ENCODE measurements at places on chromosomes 4 and X.
A peak's percentile ranks its signal among the peaks of the same experiment; 100 is the strongest.

- no peak for DNase-seq
Observed at GRCh38 chr4:71648448-71648847, 135.4 kb downstream of the GC start.

DNA sequence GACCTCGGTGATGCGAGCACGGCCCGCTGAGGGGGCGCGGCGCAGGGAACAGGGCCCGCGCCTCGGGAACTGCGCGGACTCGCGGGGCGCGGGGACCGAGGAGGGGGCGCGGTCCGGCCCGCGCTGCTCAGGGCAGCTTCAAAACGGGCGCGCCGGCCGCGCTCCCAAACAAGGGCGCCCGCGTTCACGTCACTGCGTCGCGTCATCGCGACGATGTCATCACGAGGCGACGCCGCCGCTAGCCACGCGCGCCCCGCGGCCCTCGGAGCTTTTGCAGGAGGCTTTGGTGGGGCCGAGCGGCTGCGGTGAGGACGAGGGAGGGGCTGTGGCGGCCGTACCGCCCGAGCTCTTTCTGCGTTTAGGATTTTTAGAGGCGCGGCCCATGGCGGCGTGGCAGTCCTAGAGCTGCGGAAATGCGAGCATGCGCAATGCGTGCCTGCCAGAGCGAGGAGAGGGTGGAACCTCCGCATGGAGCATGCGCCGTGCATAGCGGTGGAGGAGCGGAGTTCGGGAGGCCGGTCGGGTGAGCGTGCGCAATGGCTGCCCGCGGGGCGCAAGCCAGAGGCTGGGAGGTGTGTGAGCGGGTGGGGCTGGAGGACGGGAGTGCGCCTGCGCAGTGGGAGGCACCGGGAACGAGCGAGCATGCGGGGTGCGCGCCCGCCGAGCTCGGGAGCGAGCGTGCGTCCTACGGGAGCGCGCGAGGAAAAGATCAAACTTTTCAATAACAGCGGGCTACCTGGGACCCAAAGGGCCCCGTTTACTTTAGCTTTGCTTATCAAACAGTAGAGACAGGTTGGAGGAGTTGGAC is at the start of gene PPP2R3B:
Gene PPP2R3B (minus strand): TSS at position 140 of the 808 bp plus-strand sequence. CDS start 216 bp downstream, outside the sequence.
- DNase-seq, result peak; percentile 97

DNA sequence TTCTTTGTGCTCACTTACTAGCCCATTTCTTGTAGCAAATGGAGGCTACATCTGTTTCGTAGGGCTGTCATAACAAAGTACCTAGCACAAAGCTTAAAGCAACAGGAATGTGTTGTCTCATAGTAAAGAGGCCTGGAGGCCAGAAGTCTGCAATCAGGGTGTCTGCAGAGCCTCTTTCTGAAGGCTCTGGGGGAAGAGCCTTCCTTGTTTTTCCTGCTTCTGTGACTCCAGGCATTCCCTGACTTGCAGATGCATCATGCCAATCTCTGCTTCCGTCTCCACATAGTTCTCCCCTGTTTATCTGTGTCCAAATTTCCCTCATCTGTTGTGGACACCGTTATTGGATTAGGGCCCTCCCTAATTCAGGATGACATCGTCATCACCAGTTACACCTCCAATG is 67.1 kb downstream of the SHROOM2 start:
- DNase-seq, result no peak

DNA sequence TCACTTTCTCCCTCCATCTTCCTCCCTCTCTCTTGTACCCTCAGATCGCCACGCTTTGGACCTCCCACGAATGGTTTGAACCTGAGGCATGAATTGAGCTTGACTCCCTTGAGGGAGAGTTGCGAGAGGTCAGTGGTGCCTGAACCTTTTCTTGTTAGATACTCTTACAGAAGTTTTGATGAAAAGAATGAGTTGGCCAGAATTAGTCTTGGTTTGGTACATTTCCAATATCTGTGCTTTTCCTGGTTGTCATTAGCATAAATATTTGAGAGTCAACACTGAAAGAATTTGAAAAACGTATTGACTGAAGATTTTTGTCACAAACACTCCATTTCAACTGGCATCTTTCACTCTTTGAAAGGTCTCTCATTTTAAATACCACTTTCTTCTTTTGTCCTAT is 510.6 kb upstream of the DIPK2B start:
- no peak for DNase-seq

DNA sequence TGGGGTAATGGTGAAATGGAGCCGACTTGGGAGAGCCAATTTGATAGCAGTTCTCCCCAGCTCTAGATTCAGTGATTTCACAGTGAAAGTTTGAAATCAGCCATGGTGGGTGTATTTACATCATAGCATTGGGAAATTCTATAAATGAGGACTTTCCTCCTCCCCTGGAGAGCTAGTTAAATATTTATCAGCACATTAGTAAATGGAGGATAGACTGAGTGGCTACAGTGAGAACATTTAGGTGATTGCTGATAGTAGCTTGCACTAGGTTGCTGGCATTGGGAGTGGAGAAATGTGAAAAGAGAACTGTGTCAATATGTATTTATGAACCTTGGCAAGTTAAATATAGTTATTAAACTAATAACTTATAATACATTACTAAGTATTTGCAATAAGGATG is 347.3 kb downstream of the CCSER1 start:
- no peak for DNase-seq

DNA sequence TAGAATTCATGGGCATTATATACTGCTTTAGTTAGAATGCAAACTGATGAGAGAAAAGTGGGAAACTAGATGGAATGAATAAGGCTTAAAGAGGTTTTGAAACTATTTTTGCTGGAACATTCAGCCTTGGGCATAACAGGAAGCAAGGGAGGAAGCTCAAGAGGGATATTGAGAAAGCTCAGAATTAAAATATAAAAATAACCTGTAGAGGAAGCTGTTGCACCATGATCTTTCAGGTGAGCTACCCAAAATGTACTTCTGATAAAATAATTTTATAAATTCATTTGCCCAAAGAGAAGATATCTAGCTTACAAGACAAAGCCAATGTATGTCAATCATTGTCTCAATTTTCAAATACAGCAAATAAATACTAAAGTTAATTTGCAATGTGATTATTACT is 11.3 kb downstream of the GC start:
- DNase-seq, result no peak

GRCh38 chr4:81663368-81663767 is 191.7 kb upstream of the RASGEF1B start:
- no peak for DNase-seq

DNA sequence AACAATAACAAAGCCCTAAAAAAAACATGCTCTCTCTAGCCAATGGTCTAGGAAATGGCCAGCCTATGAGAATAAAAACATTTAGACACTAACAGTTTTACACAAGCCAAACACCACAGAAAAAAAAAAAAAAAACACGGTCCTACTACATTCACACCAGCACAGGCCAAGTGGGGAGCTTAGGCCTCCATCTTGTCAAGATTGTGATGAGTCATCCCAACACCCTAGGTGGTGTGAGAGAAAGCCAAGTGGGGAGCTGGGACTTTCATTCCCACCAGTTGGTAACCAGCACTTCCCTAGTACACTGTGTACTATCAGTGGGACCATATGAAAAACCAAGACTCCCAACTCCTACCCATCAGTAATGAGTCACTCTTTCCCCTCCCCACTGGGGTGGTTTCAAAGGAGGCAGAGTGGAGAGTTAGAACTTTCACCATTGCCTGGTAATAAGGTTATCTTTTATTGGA is 95.6 kb downstream of the ADAMTS3 start:
- no peak for DNase-seq

DNA sequence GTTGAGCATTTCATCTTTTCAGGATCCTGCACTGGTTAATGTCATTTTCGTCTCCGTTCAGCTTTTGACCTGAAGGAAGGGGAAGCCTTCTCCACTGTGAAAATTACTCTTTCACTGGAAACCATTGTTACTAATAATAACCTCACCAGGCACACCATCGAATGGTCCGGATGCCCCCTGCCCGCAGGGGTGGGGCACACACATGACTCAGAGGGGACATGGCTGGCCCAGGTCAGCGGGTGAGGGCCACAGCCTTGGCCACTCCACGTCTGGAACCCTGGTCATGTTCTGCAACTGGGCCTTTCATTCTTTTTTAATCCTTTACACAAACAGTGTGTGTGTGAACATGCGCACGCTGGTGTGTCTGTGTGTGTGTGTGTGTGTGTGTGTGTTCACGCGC is 191.8 kb downstream of the BCOR start:
- DNase-seq, result no peak

DNA sequence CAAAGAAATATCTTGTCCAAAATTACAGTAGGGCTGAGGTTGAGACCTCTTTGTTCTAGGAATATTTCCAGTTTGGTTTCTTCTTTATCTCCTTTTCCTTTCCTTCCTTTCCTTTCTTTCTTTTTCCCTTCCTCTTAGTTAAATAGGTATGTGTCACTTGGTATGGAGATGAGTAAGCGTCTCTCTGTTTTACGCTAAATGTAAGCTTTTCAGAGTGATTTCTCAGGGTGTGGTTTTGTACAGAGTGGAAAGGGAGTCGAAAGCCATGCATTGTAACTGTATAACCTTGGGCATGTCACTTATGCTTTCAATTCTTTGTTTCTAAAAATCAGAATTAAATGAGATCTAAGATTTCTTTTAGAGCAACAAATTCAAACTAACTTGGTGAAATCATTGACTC is 54.8 kb downstream of the TLL1 start:
- no peak for DNase-seq

DNA sequence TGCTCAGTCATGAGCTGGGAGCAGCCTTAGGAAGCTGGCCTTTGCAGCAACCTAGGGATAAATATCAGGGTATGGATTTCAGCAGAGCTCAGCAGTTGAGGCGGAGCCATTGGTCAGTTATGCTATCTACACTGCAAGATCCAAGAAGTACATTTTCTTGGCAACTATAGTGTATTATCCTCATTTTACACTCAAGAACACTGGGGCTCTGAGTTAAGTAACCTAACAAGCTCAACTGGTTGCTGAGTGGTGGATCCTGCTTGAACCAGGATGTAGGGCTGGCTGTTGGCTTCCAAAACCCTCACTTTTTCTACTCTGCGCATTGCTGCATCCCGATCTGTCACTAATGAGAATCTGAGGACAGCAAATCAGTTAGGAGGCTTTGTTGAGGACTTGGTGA is 1.5 kb upstream of the SCARB2 start:
- DNase-seq, result no peak

- no peak for DNase-seq
Observed at GRCh38 chrX:48306175-48306574, 50.3 kb downstream of the SSX3 start.

GRCh38 chr4:70874268-70875156 is 27.7 kb upstream of the MOB1B start:
- DNase-seq, result no peak

DNA sequence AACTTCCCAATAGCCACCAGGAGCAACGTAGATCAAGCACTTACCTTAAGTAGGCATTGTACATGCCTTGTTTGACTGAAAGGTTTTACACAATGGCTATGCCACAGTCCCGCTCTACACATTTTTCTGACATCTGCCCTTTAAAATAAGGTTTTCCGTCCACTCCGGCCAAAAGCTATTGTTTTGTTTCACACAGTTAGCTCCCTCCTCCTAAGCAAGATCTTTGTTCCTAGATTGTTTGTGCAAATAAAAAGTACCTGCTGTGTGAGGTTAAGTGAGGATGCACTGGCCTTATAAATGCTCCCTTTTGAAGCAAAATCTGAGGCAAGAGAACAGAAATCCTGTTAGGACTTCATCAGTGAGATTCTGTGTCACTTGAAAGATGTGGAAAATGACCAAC is 11.8 kb downstream of the SCD5 start:
- DNase-seq, result no peak

DNA sequence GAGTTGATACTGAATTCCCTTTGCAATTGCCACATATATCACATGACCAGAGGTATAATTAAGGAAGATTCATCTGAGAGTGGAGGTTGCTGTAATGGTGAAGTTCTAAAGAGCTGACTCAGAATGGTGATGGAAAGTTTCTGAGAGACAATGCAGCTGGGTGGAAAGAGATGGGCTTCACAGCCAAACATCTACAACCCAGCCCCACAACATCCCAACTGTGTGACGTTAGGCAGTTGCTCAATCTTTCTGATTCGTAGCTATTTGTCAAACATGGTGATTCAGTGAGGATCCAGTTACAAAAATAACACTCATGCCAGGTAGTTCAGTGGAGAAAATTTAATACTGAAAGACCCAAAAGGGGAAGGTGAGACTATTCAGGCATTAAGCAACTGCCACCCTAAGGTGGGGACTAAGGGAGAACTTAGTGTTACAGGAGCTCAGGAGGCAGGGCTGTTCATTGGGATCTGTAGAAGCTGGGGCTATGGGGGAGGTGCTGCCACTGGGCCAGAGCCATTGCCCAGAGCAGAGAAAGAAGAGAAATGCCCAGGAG is 6.9 kb upstream of the AFF1 start:
- no peak for DNase-seq

DNA sequence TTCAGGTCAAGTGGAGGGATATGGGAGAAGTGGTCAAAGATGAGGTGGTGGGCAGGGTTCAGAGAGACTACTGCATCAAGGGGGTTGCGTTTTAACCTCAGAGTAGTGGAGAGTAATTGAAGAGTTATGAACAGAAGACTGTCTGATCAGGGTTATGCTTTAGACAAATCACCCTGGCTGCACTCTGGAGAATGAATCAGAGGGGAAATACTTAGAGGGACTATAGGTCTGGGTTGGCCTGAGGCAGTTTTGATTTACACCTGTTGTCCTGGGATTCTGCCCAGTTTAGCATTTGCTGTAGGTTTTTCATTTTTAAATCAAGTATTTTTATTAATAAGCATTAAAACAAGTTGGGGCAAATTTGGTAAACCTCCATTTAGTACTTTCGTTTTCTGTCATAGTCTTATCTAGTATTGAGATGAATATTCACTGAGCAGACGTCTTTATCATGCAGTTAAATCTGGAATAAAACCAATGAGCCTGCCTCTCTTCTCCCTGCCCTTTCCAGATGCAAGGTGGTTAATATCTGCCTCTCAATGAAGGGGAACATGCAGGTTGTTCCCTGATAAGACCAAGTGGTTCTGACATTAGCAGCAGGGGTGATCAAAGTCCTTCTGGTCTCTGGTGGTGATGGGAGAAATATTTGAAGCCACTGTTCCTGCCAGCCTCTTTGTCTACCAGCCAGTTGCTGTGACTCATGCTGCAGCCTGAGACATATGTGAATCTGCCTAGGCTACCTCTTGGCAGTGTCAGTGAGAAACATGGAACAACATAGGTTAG is 116.0 kb upstream of the RPS6KA3 start:
- no peak for DNase-seq

GRCh38 chr4:92994727-92995126 is 691.0 kb downstream of the GRID2 start:
- no peak for DNase-seq

GRCh38 chr4:74258963-74259362 is 49.3 kb upstream of the EPGN start:
- no peak for DNase-seq

Data from activated naive CD8-positive, alpha-beta T cell treated with anti-CD3 and anti-CD28 coated beads, Interleukin-2, amount 10 ng/mL, durations not matched to agents 7 days and 5 days (primary cell).